Neural progenitor cell (in vitro differentiated cells): ENCODE measurements at places on chromosomes 5 and 9. TPM values are rescaled to one million over a fixed set of nuclear protein-coding genes. Genes with fewer than 3 reads are reported as not detected.

The SPINK13 gene
- total RNA-seq = not detected in 2 replicates

The SELENOP gene
- 1.4 and 2.0 TPM in 2 replicates for total RNA-seq

The OR1J2 gene
- total RNA-seq = not detected in 2 replicates

The TOR2A gene
- total RNA-seq = 5.5 and 18.3 TPM in 2 replicates

The PLK2 gene
- total RNA-seq = 10.1 and 22.5 TPM in 2 replicates
